ENCODE measurements at places on chromosomes 11 and 22.

DNA sequence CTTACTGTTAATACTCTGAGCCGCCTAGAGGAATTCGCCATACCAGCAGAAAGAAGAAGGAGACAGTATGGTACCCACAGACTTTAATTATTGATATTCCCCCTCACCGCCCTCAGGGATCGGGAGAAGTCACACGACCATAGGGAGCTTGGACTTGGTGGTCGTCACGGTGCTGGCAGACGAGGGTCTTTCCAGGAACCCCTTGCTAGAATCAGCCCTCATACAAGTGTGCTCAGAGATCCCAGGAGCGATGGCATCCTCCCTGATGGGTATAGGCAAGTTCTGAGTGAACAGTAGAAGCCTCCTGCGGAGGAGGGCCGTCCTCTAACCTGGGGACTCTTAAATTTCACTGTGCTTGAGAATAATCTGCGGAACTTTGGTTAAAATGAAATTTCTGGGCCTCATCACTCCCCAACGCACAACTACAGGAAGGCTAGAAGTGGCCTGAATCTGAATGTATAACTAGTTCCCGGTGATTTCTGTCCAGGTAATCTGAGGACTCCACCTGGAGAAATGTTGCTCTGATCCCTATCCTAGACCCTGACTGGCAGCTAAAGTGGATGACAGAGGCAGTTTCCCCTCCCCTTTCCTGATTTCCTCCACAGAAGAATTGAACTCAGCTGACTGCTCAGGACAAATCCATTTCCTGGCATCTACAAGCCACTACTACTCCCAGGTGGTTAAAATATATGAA lies 4.5 kb downstream of the VSIG2 start:
- DNase-seq = no peak

DNA sequence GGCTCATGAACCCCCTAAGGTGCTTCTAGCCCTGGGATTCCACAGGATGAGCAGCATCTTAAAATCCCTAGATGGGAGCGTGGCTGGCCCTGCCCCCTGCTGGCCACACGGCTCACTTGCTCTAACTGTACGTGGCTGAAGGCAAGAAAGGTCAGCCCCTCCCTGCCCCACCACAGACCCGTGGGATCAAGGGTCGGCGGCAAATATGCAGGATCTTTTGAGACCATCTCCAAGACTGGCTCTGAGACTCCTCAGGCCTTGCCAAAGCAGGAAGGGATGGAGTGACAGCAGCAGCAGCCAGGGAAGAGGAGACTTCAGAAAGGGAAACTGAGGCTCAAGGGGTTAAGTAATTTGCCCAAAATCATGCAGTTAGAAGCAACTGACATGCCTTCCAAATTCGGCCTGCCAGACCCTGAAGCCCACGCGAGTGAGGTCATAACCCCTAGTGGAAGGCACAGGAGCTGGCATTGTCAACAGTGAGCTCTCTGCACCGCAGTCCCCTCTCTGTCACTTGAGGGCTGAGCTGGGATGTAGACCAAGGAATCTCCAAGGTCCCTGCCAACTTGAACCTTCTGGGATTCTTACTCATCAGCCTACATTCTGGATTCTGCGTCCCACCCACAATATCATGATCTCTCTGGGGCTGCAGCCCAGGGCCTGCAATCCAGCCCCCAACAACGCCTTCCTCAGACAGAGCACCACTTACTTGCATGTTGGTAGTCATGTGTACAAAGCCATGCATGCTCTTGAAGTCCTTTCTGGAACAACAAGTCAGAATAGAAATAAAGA lies 31.4 kb downstream of the CREB3L1 start:
- DNase-seq = peak; percentile 24

- DNase-seq = no peak
These were observed 15.0 kb upstream of the SORL1 start for GRCh38 chr11:121437018-121437685.

DNA sequence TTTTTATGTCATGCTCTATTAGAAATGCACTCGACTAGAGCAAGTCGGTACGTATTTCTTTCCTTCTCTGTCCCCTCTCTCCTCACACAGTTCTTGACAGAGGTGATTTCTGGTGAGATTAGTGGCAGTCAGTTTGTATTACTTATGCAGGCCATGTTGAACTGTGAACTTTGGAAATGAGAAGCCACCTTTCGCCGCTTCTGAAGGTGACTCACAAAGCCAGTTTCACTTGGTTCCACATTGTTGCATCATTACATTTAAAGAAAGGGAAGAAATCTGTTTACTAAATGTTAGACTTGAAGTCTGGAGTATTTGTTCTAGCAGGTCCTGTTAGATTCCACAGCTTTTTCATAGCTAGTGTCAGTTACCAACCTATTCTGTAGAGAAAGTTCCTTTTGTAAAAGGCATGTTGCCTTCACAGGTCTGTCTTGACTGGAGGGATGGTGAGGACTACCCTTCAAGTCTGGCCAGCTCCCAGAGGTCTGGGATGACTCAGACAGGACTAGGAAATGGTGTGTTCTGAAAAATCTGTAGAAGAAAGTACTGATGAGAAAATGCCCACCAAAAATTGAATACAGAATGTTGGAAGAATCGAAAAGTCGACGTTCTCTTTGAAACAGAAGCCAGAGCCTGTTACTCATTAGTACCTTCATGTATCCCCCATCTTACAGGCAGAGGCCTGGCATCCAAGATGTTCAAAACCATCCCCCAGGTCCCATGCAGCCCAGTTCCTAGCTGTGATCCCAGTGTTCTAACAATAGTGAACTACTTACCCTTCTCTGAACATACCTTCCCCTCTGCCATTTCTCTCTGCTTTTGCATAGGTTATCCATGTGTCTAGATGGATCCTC lies 181.4 kb downstream of the DBX1 start:
- no peak for DNase-seq

DNA sequence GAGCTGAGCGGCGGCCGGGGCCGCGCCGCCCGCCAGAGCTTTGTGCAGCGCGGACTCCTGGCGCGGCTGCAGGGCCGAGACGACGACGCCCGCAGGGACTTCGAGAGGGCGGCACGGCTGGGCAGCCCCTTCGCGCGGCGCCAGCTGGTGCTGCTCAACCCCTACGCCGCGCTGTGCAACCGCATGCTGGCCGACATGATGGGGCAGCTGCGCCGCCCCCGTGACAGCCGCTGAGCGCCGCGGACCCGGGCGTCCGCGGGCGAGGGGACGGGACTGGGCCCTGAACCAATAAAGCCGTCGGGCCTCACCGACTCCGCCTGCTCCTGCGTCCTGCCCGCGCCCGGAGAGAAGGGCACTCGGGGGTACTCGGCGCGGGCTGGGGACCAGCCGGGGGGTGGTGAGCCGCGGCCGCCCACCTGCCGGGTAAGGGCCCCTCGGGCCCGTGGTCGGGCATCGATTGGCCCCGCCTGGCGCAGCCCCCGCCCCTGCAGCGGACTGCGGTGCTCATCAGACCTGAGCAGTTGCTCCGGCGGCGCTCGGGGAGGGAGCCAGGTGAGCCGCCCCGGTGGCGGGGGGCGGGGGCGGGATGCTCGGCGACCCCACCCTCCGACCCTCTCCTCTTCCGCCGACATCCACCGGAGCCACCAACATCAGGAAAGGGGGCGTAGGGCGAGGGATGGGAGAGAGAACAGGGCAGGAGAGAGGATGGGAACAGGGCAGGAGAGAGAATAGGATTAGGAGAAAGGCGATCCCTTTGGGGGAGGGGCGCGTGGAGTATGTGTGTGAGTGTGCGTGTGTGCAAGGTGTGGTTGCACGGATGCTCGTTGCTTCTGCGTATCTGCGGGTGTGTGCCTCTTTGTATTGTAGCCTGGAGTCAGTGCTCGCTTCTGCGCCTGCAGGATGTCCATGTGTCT lies at the start of gene TMEM25:
TSS of gene TMEM25 (plus strand) at position 510 of the 914 bp plus-strand sequence. CDS start 610 bp downstream, outside the sequence.
- no peak for DNase-seq

GRCh38 chr22:40525250-40525884 lies 111.2 kb downstream of the MRTFA start:
- no peak for DNase-seq

GRCh38 chr11:74418509-74418895 lies 20.3 kb upstream of the PGM2L1 start:
- no peak for DNase-seq

DNA sequence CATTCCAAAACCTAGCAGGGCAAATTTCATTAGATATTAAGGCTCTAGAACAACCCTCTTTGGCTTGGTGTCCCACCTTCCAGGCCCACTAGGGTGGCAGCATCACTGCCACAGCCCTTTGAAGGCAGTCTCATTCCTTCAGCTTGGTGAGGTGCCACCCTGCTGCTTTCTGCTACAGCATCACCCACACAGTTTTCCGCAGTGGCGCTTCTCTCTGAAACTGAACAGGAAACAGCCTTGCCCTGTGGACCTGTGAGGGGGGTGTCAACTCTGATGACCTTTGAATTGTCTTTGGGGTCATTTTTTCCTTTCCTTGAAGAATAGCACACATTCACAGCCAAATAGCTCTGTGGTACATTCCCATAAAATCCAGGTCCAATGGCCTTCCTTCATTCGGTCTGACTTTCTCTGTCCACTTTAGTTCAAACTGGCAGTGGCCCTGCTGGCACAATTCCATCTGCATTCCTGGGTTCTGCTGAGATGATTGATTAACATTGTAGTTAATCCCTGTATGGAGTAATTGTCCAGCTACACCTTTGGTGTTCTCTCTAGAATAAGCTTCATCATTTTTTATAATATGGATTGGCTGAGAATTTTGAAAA lies 251.9 kb upstream of the FAT3 start:
- DNase-seq = no peak

DNA sequence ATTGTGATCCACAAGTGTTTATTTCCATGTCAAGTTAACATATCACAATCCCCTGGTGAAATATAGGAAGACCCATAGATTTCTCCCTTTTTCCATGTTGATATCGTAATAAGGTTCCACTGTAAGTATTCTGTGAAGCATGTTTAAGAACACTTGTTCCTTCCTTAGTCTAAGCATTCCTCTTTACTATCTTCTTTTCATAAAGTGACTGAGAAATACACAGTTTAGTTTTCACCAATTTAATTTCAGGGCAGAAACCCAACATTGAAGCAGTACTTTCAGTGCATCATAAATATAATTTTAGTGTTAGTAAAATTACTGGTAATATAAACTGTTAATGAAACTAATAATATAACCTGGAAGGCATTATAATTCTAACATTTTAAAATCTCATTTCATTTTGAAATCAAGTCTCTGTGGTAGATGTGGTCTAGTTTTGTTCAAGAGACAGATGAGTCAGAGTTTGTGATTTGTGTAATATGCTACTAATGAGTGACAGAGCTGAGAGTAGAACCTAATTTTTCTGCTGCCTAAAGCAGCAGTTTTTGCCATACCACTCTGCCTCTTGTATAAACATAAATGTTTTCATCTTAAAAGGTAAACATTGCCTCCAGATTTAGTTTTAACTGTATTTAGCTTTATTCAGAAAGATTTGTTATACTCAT lies 79.4 kb downstream of the ATM start:
- DNase-seq = no peak

DNA sequence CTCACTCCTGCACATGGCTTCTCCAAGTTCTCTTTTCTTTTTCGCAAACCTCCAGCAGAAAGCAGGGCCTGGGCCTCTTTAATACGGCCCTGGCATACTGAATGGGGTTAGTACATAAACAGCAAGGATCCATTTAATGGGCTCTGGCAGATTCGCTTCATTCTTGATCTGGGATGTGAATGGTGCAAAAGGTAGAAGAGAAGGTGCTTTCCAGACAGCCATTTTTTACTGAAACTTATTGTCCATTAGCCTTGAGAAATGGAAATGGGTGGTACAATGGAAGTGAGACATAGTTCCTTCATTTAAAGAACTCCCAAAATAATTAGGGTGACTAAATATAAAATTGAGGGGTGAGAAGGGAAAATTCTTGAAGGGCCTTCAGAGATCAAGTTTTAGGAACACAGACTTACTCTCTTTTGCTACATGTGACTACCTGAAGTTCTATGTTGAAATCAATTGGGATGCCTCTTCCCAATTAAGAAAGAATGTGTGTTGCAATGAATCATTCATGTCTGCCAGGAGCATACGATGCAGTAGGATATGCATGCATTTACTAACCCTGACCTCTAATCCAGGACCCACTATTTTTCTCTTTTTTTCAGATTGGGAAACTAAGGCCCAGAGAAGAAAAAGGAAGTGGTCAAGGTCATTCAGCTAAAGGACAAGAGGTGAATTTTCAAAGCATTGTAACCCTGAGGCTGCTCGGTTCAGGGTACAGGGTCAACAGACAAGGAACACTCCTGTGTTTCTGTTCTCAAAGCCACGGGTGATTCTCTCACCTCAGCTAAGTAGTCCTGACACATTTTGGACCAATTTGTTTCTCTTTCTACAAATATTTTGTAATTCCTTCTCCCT lies 144.1 kb downstream of the BBOX1 start:
- DNase-seq = no peak

GRCh38 chr11:19181531-19182261 lies 20.1 kb downstream of the CSRP3 start:
- no peak for DNase-seq

DNA sequence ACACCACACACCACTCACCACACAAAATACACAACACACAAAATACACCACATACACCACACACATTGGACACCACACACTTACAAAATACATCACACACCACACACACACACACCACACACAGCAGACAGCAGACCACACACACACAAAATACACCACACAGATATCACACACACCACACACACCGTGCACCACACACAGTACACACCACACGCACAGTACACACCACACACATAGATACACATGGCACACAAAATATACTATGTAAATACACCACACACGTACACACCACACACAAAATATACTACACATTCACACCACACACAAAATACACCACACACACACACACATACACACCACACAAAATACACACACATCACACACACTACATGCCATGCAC lies 1243.5 kb downstream of the BRD1 start:
- no peak for DNase-seq

GRCh38 chr22:44928711-44929358 lies 81.0 kb downstream of the PHF21B start:
- no peak for DNase-seq

GRCh38 chr11:118111019-118111743 lies 24.4 kb upstream of the SMIM35 start:
- DNase-seq = no peak

GRCh38 chr22:50705851-50706351 lies 32.1 kb upstream of the ACR start:
- no peak for DNase-seq

DNA sequence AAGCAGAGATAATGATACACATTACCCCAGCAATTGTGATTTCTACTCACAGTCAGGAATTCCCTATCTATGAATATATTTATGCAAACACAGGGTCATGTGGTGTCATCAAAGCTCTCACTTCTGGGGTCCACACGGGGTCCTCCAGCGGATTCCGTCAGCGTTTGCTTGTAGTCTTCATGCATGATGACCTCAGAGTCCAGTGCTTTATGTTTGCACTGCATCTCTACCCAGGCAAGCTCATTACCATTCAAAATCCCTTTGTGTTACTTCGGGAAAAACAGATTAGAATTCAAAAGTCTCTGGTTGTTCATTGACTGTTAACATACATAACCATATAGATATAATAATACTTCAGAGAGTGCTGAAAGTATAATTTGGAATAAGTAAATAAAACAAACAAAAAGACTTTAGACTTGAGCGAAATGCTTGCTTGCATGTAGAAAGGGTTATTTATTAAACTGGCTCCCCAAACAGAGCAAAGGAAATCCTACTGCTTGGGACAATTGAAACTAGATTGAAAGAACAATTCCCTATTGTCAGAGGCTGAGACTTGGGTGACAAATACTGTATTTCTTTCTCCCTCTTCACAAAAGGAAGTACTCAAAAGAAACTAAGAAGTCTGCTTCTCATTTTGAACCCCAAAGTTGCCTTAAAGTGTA lies 423.1 kb downstream of the ETS1 start:
- no peak for DNase-seq

- DNase-seq = no peak
These were observed 11.3 kb upstream of the CXCR5 start for GRCh38 chr11:118872403-118872821.
